ENCODE measurements at places on chromosomes 12 and 14. TPM values are rescaled to one million over a fixed set of nuclear protein-coding genes. Genes with fewer than 3 reads are reported as not detected.

GRCh38 chr14:69848903-69849391 is 30.3 kb upstream of the SMOC1 start:
- no peak for DNase-seq

DNA sequence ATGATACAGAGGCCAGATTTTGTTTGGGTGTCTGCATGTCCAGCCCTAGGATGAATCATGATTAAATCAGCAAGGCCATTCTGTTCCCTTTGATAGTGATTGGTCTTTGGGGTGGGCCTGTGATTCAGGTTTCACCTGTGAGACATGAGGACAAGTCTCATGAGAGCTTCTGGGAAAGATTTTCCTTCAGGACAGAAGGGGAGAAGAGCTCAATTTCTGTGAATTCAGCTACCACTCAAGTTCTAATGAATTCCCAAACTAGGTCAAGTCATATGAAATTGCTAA is 73.4 kb downstream of the ZNF664 start:
- no peak for DNase-seq

- DNase-seq, result no peak
Observed at GRCh38 chr14:30271811-30272323, 287.1 kb upstream of the G2E3 start.

GRCh38 chr12:57795354-57795753 is 12.8 kb downstream of the TSFM start:
- DNase-seq, result no peak

DNA sequence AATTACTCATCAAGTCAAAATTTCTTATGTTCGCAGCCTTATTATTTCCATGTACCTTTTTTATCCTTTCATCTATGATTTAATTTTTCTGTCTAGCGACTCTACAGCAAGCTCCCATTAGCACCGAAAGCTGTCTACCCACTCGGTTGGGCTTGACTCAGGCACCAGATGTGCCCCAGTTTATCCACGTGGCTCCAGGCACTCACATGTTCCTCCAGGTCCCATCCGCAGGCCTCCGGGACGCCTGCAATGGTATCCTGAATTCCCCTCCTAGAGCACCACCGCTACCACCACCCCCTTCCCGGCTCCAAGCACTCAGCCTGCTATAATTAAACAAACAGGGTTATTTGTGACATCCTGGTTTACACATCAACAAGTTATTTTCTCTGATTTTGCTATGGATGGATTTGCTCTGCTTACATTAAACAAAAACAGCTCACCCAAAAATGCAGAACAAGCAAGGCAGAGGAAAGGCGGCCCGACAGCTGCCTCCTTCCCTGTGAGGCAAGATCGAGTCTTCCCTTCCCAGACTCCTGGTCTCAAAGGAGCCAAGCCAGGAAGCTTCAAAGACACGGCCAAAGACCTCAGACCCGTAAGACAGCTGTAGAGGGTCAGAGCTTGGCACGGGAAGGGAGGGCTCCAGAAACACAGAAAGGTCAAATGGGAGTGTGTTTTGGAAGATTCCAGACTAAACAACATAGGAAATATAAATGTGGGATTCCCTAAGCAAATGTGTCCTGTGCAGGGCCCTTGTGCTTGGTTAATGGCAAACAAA is 253.8 kb downstream of the TTC8 start:
- DNase-seq, result no peak

DNA sequence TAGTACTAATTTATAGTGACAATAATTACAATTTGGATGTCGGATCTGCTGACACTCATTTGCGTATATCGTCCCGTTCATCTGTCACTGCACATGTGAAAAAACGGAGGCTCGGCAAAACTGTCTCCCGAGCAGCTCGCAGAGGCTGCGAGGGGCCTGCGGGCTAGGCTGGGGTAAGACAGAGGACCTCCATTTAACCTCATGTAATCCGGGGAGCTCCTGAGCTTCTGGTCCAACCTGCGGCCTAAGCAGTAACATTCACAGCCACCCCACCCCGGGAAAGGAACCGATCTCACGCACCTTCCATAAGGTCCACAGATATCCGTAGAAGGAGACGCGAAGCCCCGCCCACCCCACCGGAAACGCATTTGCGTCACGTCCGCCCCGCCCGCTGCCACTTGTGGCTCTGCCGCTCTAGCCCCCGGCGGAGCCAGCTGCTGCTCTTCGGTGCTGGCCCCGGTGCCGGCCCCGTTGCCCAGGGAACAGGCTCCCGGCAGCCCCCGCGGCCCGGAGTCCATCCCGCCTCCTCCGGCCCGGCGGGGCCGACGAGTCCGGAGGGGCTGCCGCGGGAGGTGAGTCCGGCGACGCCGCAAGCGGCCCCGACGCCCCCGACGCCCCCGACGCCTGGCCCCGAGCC is at the start of the genes CINP and TECPR2:
Gene CINP (minus strand): TSS at position 346 of the 637 bp plus-strand sequence. CDS start 39 bp downstream, at position 307.
Gene TECPR2 (plus strand): TSS at position 397 of the 637 bp plus-strand sequence. CDS start 13,781 bp downstream, outside the sequence.
- DNase-seq, result peak; percentile 100

DNA sequence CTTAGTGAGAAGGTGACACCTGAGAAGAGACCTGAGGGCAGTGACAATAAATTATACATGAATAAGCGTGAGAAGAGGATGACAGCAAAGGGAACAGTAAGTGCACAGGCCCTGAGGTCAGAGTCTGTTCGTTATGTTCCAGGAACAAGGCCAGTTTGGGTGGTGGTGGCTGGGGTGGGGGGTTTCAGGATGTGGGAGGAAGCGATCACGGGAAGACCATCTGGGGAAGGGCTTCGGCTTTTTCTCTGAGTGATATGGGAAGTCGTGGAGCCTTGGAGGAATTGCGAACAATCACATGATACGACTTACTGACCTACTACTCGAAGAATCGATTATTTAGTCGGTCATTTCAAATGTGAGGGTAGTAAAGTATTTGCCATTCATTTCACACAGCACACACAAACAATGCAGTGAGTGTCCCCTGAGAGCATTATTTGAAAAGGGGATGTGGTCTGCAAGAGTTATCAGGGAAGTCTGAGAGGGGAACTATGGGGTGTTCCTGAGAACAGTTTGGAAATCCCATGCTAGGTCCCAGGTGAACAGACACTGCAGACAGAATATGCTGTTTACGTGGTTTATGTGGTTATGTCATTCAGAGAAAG is 94.7 kb downstream of the SLC38A1 start:
- no peak for DNase-seq

GRCh38 chr14:74649673-74650072 is 37.6 kb upstream of the LTBP2 start:
- no peak for DNase-seq

The TCTN2 gene
- total RNA-seq, result 10.3 TPM

The KCNJ8 gene
- 27.2 TPM for total RNA-seq

The KRT73 gene
- total RNA-seq, result not detected
